Ascending aorta (tissue), 2 donors: ENCODE measurements at places on chromosomes 12 and 14.

DNA sequence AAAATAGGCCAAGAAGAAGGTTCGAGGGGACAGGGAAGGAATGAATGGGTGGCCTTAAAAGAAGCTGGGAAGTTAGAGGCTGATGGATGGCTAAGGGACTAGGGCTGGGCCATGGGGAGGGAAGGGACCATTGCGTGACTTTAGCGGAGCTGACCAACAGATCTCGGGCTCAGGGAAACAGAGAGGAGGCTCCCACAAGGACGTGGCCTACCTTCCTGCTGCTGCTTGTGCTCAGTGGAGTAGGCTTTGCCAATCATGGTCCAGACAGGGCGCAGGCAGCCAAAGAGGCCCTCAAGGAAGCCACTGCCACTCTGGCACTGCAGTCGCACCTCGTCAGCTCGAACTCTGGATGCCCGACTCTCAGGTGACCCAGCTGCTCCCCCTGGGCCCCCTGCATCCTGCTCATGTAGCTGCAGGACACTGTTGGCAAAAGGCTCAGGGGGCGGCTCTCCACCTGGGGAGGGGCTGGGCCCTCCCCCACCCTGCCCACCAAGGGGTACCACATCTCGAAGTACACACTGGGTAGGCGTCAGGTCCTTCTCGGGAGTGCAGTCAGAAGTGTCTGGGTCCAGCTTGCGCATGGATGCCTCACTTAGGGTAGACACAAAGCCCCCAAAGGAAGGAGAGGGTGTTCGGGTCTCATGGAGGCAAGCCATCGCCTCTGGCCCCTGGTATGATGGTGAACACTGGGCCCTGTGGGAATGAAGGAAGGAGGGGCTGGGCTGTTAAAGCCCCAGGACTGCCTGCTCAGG is 12.3 kb downstream of the MAP3K12 start:
- H3K27ac ChIP-seq, result no peak overlapping the region
- peaks cover 51% of the 10 kb centered on the region for H3K36me3 ChIP-seq
- H3K4me3 ChIP-seq, result no peak overlapping the region

DNA sequence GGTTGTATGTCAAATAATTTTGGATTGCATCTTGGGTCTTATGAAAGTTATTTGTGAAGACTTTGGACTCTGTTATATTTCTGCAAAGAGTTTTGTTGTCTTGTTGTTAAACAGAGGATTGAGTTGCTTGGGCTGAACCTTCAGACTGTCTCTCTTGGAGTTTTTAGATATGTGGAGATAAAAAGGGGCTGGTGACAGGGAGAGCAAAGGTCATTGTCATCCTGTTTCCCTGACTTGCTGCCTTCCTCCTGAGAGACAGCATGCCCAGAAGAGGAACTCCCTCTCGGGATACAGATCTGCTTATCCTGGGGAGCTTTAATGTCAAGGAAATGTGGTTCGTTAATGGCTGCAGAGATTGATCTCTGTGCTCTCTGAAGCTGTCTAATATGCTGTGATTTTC is 47.6 kb upstream of the RFLNA start:
- no peak overlapping the region for H3K27ac ChIP-seq
- no peaks in the 10 kb centered on the region for H3K36me3 ChIP-seq
- no peak for DNase-seq
- H3K4me3 ChIP-seq, result no peak overlapping the region
- no peaks in the 10 kb centered on the region for H3K27me3 ChIP-seq

DNA sequence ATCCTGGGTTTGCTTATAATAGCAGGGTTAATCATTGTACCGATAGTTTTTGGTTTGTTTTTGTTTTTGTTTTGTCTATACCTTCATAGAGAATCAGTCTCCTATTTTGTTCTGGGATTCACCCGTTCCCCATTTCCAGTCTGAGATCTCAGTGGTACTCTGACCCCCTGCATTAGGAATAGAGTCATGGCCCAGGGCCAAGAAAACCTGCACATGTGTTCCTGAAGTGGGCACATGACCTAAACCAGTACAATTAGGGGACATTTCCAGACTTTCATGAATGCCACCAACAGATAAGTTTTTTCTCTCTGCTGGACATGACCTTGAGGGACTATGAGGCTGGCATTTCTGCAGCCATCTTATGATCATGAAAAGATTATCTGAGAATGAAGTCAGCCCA is 52.5 kb downstream of the MRPL42 start:
- no peaks in the 10 kb centered on the region for H3K27me3 ChIP-seq
- DNase-seq, result no peak
- no peaks in the 10 kb centered on the region for H3K36me3 ChIP-seq
- H3K27ac ChIP-seq, result no peak overlapping the region
- no peaks in the 10 kb centered on the region for H3K4me1 ChIP-seq

- no peaks in the 10 kb centered on the region for H3K36me3 ChIP-seq
- DNase-seq, result no peak
- no peak overlapping the region for H3K27ac ChIP-seq
- no peaks in the 10 kb centered on the region for H3K27me3 ChIP-seq
Measured at GRCh38 chr12:29795715-29796114, 12.0 kb upstream of the TMTC1 start.

DNA sequence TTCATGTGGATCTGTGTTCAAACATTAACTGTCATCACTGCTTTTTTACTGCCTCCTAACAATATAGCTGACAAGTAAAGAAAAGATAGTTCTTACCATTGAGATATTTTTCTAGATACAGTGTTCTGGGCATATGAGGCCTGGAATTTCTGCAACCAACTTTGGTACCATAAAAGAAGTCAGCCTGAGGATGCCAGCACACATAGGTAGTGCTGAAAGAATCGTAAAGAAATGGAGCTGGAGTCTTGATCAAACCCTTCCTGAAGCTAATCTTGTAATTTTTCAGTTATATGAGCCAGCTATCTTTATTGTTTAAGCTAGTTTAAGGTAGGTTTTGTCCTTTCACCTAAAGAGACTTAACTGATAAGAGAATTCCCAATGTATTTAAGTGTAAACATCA is 11.3 kb downstream of the ERG28 start:
- H3K4me1 ChIP-seq, result no peaks in the 10 kb centered on the region
- DNase-seq, result no peak
- no peak overlapping the region for H3K4me3 ChIP-seq
- peaks cover 34% of the 10 kb centered on the region for H3K36me3 ChIP-seq

DNA sequence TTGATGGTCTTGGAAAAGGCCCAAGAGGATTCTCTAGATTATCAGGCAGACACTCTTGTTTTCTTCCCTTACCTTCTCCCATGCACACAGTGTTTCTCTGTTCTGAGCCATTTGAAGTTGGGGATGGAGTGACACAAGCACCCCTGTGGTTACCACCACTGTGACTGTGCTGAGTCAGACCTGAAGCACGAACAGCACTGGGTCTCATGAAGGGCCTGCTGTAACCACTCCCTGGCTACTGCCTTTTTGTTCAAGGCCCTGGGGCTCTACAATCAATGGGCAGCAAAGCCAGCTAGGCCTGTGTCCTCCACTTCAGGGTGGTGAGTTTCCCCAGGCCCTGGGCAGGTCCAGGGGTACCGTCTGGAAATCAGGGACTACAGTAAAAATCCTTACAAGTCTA is 65.5 kb downstream of the TSPAN8 start:
- no peak overlapping the region for H3K4me3 ChIP-seq
- no peaks in the 10 kb centered on the region for H3K27me3 ChIP-seq
- H3K4me1 ChIP-seq, result no peaks in the 10 kb centered on the region

DNA sequence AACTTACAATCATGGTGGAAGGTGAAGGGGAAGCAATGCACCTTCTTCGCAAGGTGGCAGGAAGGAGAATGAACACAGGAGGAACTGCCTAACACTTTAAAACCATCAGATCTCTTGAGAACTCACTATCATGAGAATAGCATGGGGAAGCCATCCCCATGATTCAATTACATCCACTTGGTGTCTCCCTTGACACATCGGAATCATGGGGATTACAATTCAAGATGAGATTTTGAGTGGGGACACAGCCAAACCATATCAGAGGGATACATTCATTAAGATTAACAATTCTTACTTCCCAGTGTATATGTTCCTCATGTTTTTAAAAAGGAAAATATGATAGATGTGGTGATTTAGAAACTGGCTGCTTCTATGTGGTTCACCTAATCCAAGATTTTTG is 117.9 kb downstream of the PDE3A start:
- no peak for DNase-seq
- peaks cover 20% of the 10 kb centered on the region for H3K4me1 ChIP-seq
- H3K27me3 ChIP-seq, result no peaks in the 10 kb centered on the region
- peak overlapping the region; percentile 43 for H3K27ac ChIP-seq
- H3K36me3 ChIP-seq, result no peaks in the 10 kb centered on the region

- H3K27me3 ChIP-seq, result no peaks in the 10 kb centered on the region
- no peaks in the 10 kb centered on the region for H3K36me3 ChIP-seq
- no peak overlapping the region for H3K4me3 ChIP-seq
- no peaks in the 10 kb centered on the region for H3K4me1 ChIP-seq
- no peak for DNase-seq
Measured at GRCh38 chr12:68487721-68488309, 122.9 kb upstream of the RAP1B start.

- no peak overlapping the region for H3K4me3 ChIP-seq
- H3K36me3 ChIP-seq, result no peaks in the 10 kb centered on the region
- H3K4me1 ChIP-seq, result peaks cover 3% of the 10 kb centered on the region
- no peak for DNase-seq
- H3K27me3 ChIP-seq, result no peaks in the 10 kb centered on the region
Measured at GRCh38 chr12:93130366-93131054, 201.4 kb upstream of the EEA1 start.

DNA sequence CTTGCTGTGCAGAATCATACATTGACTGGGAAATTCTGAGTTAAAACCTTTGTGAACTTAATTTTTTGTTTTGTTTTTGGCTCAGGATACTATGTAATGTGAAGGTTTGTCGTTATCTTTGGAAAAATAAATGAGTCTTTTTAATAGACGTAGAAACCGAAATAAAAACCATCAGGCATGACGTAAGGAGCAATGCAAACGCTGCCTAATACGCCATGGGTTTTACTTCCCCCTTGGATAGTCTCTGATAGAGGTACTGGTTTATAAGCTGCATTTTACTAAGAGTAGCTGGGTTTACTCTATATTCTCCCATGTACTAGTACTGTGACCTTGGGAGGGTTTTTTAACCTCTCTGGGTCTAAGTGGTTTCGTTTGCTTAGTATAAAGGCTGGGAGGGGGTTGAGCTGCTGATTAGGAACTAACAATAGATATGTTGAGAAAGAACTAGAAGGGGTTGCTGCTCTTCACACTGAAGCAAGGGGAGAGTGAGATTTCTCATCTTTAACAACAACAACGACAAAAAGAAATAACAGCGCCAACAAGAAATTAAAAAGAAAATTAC is 66.8 kb upstream of the SLCO1C1 start:
- peak overlapping the region; percentile 35 for H3K4me3 ChIP-seq
- no peaks in the 10 kb centered on the region for H3K36me3 ChIP-seq
- DNase-seq, result no peak
- H3K27ac ChIP-seq, result peak overlapping the region; percentile 79

DNA sequence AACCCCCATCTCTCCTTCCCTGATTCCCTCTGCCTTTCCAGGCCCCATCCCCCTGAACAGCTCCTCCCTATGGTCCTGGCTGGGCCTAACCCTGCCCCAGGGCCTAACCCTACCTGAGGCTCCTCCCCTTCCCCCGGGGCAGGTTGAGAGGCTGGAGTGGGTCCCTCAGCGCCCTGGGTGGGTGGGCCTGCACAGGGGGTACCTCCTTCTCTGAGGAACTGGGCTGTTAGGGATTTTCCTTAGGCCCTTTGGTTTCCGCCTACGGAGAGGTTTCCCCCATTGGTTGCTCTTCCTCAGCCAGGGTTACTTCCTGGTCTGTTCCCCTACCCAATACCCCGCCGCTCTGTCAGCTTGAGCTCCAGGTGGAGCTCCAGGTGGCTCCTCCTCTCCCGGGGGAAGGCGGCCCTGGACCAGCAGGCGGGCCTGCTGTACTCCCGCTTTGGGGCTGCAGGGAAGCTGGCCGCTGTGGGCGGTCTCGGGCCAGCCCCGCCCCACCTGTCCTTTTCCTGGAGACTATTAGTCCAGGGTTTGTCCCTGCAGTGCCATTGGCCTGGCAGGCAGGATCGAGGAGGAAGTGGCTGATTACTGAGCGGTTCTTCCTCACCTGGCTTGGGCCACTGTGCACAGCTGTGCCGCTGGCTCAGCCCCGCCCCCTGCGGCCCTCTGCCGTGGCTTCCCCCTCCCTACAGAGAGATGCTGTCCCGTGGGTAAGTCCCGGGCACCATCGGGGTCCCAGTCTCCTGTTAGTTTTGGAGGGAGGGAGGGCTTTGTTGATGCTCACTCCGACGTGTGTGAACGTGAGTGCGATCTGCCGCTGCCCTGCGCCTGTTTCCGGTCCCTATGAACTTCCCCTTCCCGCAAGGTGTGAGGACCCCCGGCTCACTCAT is 2.5 kb downstream of the C12orf57 start:
- no peak for DNase-seq
- no peaks in the 10 kb centered on the region for H3K4me1 ChIP-seq
- peak overlapping the region; percentile 27 for H3K4me3 ChIP-seq

DNA sequence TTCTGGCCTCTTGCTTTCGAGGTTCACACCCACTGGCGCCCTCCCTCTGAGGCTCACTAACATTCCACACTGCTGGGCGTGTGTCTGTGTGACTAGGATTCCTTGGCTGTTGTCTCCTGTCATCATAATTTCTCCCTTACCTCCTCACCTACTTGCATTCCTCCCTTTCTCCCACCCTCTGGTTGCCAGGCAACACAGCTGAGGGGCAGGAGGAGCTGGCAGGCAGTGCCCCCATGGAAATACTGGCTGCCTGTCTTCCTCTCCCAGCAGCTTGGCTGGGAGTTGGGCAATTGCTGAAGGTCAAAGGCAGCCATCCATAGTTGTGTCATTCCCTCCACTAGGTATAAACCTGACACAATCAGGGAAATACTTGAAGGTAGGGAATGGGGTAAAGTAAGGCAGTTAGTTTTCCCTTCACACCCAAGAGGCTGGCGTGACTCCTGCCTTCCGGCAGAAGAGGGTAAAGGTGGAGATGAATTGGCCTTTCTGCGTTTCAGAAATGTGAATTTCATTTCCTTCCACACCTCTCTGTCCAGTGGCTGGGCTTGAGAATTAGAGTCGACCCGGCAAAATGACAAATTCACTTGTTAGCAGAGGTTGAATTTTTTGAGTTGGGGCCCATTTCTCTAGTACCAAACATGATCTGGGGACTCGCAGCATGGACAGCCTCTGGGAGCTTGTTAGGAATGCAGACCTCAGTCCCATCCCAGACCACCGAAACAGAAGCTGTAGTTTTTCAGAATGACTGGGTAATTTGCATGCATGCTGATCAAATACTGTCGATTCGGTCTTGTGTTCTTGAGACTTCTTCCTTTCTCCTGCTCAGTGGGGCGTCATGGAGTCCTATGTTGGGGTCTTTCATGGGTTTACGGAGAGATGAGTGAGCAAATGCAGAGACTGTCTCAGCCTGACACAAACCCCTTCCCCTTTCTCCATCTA is 24.3 kb upstream of the EMP1 start:
- H3K36me3 ChIP-seq, result no peaks in the 10 kb centered on the region
- peak; percentile 75 for DNase-seq
- H3K4me1 ChIP-seq, result no peaks in the 10 kb centered on the region
- H3K4me3 ChIP-seq, result no peak overlapping the region
- H3K27me3 ChIP-seq, result no peaks in the 10 kb centered on the region

GRCh38 chr14:57051633-57052032 is 217.1 kb downstream of the EXOC5 start:
- no peaks in the 10 kb centered on the region for H3K4me1 ChIP-seq
- no peaks in the 10 kb centered on the region for H3K36me3 ChIP-seq
- H3K27me3 ChIP-seq, result no peaks in the 10 kb centered on the region
- no peak for DNase-seq

- no peak for DNase-seq
- H3K36me3 ChIP-seq, result peaks cover 47% of the 10 kb centered on the region
- no peak overlapping the region for H3K4me3 ChIP-seq
- no peak overlapping the region for H3K27ac ChIP-seq
Measured at GRCh38 chr14:104888489-104889374, 23.7 kb downstream of the CEP170B start.

- H3K4me1 ChIP-seq, result no peaks in the 10 kb centered on the region
- no peaks in the 10 kb centered on the region for H3K27me3 ChIP-seq
- H3K27ac ChIP-seq, result no peak overlapping the region
- H3K4me3 ChIP-seq, result no peak overlapping the region
- H3K36me3 ChIP-seq, result peaks cover 4% of the 10 kb centered on the region
- DNase-seq, result no peak
Measured at GRCh38 chr14:39145266-39145966, 24.7 kb downstream of the TRAPPC6B start.
